ENCODE measurements at places on chromosomes 16 and 17.

GRCh38 chr16:87331241-87331801, 14.1 kb upstream of the C16orf95 start:
- DNase-seq: no peak

GRCh38 chr16:75552951-75553350, 3.1 kb downstream of the TMEM231 start:
- DNase-seq: no peak

DNA sequence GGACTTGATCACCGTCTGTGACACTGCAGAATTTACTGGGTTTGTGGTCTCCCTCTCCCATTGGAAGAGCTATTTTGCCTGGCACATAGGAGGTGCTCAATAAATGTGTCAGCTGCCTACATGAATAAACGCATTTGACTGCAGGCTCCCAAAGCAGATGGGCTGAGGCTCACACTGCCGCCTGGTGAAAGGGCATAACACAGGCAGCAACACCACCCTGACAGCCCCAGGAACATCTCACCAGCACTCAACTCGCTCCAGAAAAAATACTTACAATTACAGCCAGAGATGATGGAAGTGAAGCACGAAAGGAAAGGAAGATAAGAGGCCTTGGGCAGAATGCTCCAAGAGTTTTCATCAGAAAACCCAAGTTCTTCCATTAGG, 73.9 kb downstream of the RPH3AL start:
- no peak for DNase-seq

GRCh38 chr16:74568961-74569631, 37.8 kb downstream of the GLG1 start:
- DNase-seq: peak; percentile 40

- no peak for DNase-seq
These were observed 135.1 kb downstream of the SKAP1 start for GRCh38 chr17:48294806-48295361.

- no peak for DNase-seq
These were observed 28.4 kb downstream of the BAIAP2 start for GRCh38 chr17:81063106-81064093.
